ENCODE measurements at places on chromosomes 11 and 22.
A peak's percentile ranks its signal among the peaks of the same experiment; 100 is the strongest.

DNA sequence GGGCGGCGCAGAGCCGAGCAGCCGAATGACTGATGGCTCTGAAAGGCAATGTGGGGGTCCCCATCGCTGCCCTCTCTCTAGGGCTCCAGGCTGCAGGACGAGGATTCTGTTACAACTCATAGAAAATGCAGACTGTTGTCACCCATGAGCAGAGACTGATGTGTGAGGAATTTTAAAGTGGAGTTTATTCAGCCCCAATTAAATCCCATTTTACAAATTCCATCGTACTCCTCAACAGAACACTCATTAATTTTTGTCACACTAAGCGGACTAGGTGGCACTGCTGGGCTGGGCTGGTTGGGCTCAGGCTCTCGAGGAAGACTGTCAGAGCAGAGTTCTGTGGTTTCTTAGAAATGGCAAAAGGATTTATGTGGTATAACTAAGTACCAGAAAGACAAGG is 102.6 kb upstream of the SPON1 start:
- no peak for DNase-seq

DNA sequence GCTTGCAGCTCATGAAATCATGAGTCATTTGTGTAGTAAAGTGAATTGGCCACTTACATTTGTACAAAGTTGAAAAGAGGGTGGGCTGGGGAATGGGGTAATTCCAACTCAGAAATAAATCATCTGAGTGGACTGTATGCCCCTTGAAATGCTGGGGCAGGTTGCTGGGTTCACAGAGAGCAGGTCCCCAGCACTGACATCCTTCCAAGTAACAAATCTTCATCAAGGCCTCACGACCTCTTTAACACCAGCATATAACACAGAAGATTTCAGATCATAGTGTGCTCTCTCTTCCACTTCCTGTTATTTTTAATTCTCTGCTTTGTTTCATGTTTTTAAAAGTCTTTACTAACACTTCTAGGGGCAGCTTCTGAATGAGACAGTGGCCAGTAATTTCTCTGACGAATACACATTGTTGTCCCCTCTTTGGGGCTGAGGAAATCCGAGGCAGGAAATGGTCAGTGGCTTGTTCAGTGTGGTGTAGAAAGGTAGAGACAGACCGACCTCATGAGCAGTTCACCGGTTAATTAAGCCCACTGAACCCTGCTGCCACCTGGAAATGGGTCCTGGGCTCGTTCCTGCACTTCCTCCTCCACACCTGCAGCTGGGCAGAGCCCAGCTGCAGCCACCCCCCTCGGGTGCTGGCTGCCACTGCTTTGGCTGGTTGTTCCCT is 127.7 kb downstream of the MAML2 start:
- DNase-seq = no peak

- peak; percentile 71 for DNase-seq
Observed at GRCh38 chr11:64880240-64881001, 2.0 kb upstream of the EHD1 start.

DNA sequence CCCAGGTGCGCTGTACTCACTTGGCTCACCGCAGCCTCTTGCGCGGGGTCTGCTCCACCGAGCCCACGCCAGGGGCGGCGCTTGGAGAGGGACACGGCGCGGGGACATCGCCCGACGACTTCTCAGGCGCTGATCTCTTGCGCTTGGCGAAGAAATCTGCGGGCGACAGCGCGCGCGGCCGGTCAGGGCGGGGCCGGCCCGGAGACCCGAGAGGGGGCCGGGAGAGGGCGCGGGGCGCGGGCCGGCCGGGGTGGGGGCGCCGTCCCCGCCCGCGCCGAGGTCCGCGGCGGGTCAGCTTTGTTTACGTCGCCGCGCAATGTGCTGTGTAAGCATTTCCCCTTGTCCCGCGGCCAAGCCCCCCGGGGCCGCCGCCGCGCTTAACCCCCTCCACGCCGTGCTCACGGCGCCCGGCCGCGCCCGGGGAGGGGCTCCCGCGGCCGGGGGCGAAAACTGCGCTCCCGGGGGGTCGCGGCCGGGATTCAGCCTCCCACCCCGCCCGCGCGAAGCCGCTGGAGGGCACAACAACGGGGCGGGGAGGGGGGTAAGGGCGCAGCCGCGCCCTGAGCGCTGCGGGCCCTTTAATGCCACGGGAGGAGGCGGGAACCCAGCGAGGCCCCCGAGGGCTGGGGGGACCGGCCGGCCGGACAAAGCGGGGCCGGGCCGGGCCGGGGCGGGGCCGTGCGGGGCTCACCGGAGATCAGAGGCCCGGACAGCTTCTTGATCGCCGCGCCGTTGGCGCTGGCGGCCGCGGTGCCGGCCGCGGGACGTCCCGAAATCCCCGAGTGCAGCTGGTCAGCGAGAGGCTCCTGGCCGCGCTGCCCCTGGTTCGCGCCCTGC is 1.4 kb downstream of the CDKN1C start:
- DNase-seq = peak; percentile 69

DNA sequence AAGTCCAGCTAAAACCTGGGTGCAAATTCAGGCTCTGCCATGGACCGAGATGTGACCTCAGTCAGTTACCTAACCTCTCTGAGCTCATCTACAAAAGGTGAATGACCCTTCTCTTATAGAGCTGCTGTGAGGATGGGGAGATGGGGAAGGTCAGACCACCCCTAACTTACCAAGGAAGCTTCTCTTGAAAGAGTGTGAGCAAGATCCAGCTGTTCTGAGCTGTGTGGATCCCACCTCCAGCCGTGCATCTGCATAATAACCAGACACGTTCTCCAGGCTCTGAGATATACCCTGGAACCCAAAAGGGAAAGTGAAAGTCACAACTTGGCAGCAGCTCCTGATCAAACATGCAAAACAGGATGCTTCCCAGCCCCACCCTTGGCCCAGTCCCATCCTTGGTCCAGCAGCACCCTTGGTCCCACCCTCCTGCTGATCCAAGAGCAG is at the start of gene APOL3:
Gene APOL3, minus strand, starts transcription at position 257 of the 444 bp plus-strand sequence. CDS start 11,700 bp downstream, outside the sequence.
- DNase-seq = peak; percentile 88

DNA sequence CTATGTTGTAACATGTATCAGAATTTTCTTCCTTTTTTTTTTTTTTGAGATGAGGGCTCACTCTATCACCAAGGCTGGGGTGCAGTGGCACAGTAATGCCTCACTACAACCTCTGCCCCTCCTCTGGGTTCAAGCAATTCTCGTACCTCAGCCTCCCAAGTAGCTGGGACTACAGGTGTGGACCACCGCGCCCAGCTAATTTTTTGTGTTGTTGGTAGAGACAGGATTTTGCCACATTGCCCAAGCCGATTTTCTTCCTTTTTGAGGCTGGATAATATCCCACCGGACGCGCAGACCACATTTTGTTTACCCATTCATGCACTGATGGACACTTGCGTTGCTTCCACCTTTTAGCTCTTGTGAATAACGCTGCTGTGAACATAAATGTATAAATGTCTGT is 97.0 kb downstream of the BRD1 start:
- no peak for DNase-seq

- peak; percentile 83 for DNase-seq
Observed at GRCh38 chr11:6357222-6357621, 33.1 kb upstream of the SMPD1 start.
